ENCODE measurements at places on chromosomes 6 and 20. TPM values are rescaled to one million over a fixed set of nuclear protein-coding genes. Genes with fewer than 3 reads are reported as not detected.

Gene SYNDIG1
- 0.90 TPM for polyA plus RNA-seq

Gene C20orf144
- polyA plus RNA-seq = not detected

Gene BICRAL
- 3.2 TPM for polyA plus RNA-seq

Gene SLC16A10
- 24.1 TPM for polyA plus RNA-seq

Gene CST7
- 0.89 TPM for polyA plus RNA-seq

Gene OOEP
- not detected for polyA plus RNA-seq

Gene RUNX2
- 0.81 TPM for polyA plus RNA-seq

Gene UBD
- not detected for polyA plus RNA-seq

Gene SOX4
- polyA plus RNA-seq = 4.6 TPM

Gene ZNF322
- 25.7 TPM for polyA plus RNA-seq

Gene PNRC1
- 37.2 TPM for polyA plus RNA-seq

Gene ZNF165
- polyA plus RNA-seq = 3.2 TPM

Gene CD109
- 0.98 TPM for polyA plus RNA-seq

Gene PHACTR1
- 2.8 TPM for polyA plus RNA-seq

Gene SLC22A16
- polyA plus RNA-seq = not detected

Gene GINS1
- 7.8 TPM for polyA plus RNA-seq

Gene PRDM13
- polyA plus RNA-seq = 0.03 TPM

Gene TCF21
- polyA plus RNA-seq = 15.8 TPM

Gene MYBL2
- polyA plus RNA-seq = 12.4 TPM
